ENCODE measurements at places on chromosomes 6 and 20. TPM values are rescaled to one million over a fixed set of nuclear protein-coding genes. Genes with fewer than 3 reads are reported as not detected.

DNA sequence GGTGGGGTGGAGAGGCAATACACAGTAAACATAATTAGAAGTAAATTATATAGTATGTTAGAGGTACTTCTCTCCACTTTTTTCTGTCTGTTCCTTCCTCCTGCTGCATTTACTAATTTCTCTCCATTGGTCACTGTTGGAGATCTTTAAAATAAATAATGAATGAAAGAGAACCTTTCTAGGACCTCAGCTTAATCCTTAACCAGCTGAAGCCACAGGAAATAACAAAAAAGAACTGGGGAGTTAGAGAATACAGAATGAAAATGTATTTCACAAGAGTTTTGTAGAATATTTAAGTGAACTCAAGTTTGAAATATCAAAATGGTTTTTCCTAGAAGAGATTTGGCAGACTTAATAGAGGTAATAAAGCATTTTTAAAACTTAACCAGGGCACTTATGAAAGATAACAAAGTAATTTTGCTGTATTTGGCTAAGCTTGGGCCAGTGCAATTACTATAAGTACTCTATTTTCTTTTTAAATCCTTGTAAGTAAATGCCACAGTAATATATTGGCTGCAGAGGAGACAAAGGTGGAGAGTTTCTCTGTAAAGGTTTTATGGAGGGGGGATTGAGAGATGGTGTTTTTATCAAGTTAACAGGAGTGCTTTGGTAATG lies 405.0 kb downstream of the CDKAL1 start:
- no peaks in the 10 kb centered on the region for H3K27me3 ChIP-seq
- no peak overlapping the region for H3K27ac ChIP-seq
- H3K4me3 ChIP-seq = no peak overlapping the region
- H3K4me1 ChIP-seq = no peaks in the 10 kb centered on the region
- DNase-seq = no peak

DNA sequence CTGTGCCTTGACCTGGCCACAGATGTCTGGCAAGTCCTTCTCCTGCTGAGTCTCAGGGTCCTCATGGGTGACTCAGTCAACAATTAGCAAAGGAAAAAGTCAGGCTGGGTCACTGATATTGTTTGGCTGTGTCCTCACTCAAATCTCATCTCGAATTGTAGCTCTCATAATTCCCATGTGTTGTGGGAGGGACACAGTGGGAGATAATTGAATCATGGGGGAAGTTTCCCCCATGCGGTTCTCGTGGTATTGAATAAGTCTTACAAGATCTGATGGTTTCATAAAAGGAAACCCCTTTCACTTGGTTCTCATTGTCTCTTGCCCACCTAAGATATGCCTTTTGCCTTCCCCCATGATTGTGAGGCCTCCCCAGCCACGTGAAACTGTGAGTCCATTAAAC lies 45.7 kb downstream of the PREX1 start:
- H3K27me3 ChIP-seq = peaks cover 4% of the 10 kb centered on the region
- no peak overlapping the region for H3K27ac ChIP-seq
- no peak overlapping the region for H3K4me3 ChIP-seq
- H3K36me3 ChIP-seq = peaks cover 11% of the 10 kb centered on the region

Gene CST9
- not detected for total RNA-seq

Gene KIF25
- total RNA-seq = not detected

- H3K4me1 ChIP-seq = peaks cover 3% of the 10 kb centered on the region
- no peak for DNase-seq
Measured at GRCh38 chr20:16132036-16132798, 441.0 kb downstream of the KIF16B start.

Gene PLG
- total RNA-seq = not detected

Gene CST7
- not detected for total RNA-seq

- H3K27me3 ChIP-seq = no peaks in the 10 kb centered on the region
- H3K4me3 ChIP-seq = no peak overlapping the region
- DNase-seq = no peak
- H3K4me1 ChIP-seq = no peaks in the 10 kb centered on the region
Measured at GRCh38 chr6:13034316-13034715, 294.0 kb downstream of the TBC1D7 start.

DNA sequence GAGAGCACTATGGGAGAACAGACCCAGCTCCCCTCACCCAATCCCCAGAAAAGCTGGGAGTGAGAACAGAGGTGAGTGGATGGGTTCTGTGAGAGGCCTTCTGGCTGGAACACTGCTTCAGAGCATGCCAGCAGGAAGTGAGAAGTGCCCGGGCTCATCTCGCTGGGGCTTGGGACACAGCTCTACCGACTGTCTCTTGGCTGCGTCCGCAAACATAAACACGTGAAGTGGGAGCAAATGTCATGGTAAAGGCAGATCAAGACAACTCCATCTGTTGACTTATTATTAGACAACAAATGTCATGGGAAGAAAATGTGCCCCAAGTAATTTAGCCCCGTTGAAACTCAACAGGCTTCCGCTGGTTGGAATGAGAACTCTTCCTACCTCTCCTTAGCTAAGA lies 25.9 kb downstream of the GNAS-AS1 start:
- peaks cover 6% of the 10 kb centered on the region for H3K27me3 ChIP-seq
- no peak overlapping the region for H3K27ac ChIP-seq
- peaks cover 12% of the 10 kb centered on the region for H3K36me3 ChIP-seq
- H3K4me1 ChIP-seq = no peaks in the 10 kb centered on the region

GRCh38 chr20:26243731-26244130 lies 547.1 kb upstream of the ZNF337 start:
- no peak overlapping the region for H3K27ac ChIP-seq
- no peaks in the 10 kb centered on the region for H3K36me3 ChIP-seq
- peaks cover 5% of the 10 kb centered on the region for H3K27me3 ChIP-seq
- no peak overlapping the region for H3K4me3 ChIP-seq

Gene BPIFB4
- total RNA-seq = not detected

- no peaks in the 10 kb centered on the region for H3K4me1 ChIP-seq
- no peak overlapping the region for H3K4me3 ChIP-seq
- DNase-seq = no peak
- peaks cover 9% of the 10 kb centered on the region for H3K36me3 ChIP-seq
- H3K27ac ChIP-seq = no peak overlapping the region
Measured at GRCh38 chr6:125392682-125393081, 90.9 kb upstream of the HDDC2 start.

- peaks cover 7% of the 10 kb centered on the region for H3K4me1 ChIP-seq
- no peak for DNase-seq
- peaks cover 7% of the 10 kb centered on the region for H3K36me3 ChIP-seq
- H3K4me3 ChIP-seq = no peak overlapping the region
- H3K27ac ChIP-seq = no peak overlapping the region
Measured at GRCh38 chr6:16481697-16482399, 243.5 kb downstream of the GMPR start.

DNA sequence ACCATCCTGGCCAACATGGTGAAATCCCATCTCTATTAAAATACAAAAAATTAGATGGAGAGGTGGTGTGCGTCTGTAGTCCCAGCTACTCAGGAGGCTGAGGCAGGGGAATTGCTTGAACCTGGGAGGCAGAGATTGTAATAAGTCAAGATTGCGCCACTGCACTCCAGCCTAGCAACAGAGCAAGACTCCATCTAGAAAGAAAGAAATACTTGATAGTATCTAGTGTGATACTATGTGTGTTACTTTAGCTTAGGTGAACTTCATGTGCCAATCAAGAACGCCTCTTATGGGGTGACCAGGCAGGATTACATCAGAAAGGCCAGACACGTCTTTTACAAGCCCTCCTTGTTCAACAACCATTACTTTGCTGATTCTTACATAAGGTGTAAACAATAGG lies 107.1 kb downstream of the TMEM170B start:
- no peak overlapping the region for H3K27ac ChIP-seq
- H3K4me1 ChIP-seq = no peaks in the 10 kb centered on the region
- H3K36me3 ChIP-seq = peaks cover 10% of the 10 kb centered on the region
- H3K4me3 ChIP-seq = no peak overlapping the region
- no peak for DNase-seq

GRCh38 chr6:87905101-87905641 lies 142.5 kb upstream of the SPACA1 start:
- H3K27me3 ChIP-seq = no peaks in the 10 kb centered on the region
- H3K36me3 ChIP-seq = no peaks in the 10 kb centered on the region
- peak overlapping the region; percentile 40 for H3K4me3 ChIP-seq
- peak overlapping the region; percentile 76 for H3K27ac ChIP-seq
- H3K4me1 ChIP-seq = peaks cover 47% of the 10 kb centered on the region

GRCh38 chr6:163170294-163170883 lies 244.1 kb upstream of the QKI start:
- H3K27ac ChIP-seq = peak overlapping the region; percentile 45
- H3K4me1 ChIP-seq = no peaks in the 10 kb centered on the region
- H3K27me3 ChIP-seq = peaks cover 5% of the 10 kb centered on the region
- peaks cover 9% of the 10 kb centered on the region for H3K36me3 ChIP-seq
- no peak for DNase-seq

Gene CST3
- total RNA-seq = 224 TPM

DNA sequence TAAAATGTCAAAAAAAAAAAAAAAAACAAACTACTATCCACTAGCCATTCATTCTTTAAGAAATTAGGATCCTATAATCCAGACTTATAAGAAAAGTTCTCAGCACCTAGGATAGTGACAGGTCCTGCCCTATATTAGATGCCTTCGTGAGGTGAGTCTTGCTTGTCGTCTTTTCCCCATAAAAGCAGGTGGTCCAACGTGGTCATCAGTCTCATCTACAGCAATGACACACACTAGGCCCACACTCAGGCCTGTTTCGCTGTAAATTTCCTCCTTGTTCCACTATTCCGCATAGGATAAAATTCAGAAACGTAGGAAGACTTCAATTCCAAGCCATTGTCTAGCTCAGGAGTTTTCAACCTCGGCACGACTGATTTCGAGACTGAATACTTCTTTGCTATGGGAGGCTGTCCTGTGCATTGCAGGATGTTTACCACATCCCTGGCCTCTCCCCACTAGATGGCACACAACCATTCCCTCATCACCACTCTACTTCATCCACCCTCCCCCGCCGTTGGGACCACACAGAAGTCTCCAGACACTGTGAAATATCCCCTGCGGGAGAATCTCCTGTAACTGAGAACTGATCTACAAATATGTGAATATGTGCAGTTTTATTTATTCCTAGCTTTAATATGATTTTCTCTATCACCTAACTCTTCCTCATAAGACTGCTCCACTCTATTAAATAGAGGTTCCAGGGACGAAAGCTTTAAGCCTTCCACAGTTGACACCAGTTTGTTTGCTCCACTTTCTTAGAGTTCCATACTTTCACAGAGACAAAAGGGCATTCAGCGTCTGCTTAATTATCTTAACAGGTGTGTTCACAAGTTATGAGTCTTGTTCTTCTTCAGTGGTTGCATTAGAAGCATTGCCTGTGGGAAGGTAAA lies 346.3 kb downstream of the BMP2 start:
- no peak overlapping the region for H3K27ac ChIP-seq
- no peaks in the 10 kb centered on the region for H3K4me1 ChIP-seq
- no peak overlapping the region for H3K4me3 ChIP-seq
- H3K36me3 ChIP-seq = no peaks in the 10 kb centered on the region
- H3K27me3 ChIP-seq = no peaks in the 10 kb centered on the region
- peak; percentile 70 for DNase-seq

Gene MAS1
- not detected for total RNA-seq

All from glutamatergic neuron (in vitro differentiated cells).